ENCODE measurements at places on chromosomes 1 and 21. TPM values are rescaled to one million over a fixed set of nuclear protein-coding genes. Genes with fewer than 3 reads are reported as not detected.
A peak's percentile ranks its signal among the peaks of the same experiment; 100 is the strongest.

GCSAML gene
- not detected for total RNA-seq

DNA sequence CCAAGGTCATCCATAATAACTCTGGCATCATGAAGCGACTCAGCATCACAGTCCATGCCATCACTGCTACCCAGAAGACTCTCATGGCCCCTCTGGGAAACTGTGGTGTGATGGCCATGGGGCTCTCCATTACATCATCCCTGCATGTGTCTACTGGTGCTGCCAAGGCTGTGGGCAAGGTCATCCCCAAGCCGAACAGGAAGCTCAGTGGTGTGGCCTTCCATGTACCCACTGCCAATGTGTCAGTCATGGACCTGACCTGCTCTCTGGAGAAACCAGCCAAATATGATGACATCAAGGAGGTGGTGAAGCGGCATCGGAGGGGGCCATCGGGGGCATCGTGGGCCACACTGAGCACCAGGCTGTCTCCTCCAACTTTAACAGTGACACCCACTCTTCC, 65.1 kb upstream of the ARHGAP29 start:
- DNase-seq, result no peak

KRTAP7-1 gene
- total RNA-seq, result not detected

OR2T35 gene
- not detected for total RNA-seq

DNA sequence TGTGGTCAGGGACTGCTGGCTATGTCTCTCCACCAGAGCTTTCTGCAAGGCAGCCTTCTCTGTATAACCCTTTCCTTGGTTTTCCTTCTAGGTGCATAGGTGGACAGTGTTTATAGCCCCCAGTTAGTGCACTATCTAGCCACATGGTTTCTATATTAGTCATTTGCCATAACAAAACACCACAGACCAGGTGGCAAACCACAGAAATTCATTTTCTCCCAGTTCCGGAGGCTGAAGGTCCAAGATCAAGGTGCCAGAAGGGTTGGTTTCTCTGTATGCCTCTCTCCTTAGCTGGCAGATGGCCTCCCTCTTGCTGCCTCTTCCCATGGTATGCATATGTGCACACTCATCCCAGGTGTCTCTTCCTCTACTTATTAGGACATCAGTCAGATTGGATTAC, 106.4 kb downstream of the KAZN start:
- no peak for DNase-seq

- DNase-seq, result no peak
These were observed 9.2 kb downstream of the CHTOP start for GRCh38 chr1:153643100-153643499.

GRCh38 chr1:201009962-201010645, 13.4 kb downstream of the KIF21B start:
- DNase-seq, result no peak

GRCh38 chr1:237568955-237569354, 321.8 kb downstream of the ZP4 start:
- DNase-seq, result no peak

DNA sequence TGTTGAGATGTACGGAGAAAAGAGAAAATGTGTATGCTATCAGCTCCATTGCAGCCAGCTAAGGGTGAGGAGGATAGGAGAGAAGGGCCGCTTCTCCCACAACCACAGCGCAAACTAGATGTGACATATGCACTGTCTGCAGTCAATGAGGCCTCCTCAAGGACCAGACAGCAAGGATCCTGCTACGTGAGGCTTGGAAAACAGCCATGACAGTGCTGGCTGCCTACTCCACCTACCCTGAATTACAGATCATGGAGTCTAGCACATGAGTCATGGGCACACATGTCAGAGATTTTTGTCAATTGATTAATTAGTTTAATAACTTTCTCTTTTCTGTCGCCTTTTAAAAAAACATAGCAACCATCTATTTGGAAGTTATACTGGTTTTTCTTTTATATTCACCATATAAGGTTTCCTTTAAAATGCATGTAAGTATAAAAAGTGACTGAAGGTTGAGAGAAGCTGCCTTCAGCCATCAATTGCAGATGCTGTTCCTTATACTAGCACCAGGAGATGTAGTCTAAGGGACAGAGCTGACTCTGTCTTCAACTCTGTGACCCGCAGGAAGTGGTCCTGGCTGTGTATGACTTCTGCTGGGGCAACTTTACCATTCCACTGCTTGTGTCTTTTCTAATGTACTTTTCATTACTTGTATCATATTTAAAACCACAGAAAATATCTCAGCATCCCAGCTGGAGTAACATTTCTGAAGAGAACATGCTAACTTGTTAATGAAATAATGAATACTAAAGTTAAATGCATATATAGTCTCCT, 3.1 kb downstream of the VPS26C start:
- no peak for DNase-seq

ARHGAP30 gene
- total RNA-seq, result 2.6 TPM

DNA sequence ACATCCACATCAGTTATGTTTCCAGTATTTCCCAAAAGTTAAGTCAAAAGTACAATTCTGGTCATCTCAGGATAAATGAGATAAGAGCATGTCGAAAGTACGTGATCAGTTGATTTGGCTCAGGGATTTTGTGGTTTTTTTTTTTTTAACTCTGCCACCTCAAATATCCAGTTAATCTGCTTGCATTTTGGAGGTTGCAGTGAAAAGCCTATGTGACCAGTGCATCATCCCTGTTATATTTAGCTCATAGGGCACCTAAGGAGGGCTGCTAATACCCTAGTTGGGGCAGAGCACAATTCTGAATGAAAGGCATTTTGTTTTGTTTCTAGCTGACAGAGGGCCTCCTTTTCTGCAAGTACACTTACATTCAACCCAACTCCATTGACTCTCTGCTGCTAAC, 31.7 kb upstream of the RGS16 start:
- DNase-seq, result no peak

DNA sequence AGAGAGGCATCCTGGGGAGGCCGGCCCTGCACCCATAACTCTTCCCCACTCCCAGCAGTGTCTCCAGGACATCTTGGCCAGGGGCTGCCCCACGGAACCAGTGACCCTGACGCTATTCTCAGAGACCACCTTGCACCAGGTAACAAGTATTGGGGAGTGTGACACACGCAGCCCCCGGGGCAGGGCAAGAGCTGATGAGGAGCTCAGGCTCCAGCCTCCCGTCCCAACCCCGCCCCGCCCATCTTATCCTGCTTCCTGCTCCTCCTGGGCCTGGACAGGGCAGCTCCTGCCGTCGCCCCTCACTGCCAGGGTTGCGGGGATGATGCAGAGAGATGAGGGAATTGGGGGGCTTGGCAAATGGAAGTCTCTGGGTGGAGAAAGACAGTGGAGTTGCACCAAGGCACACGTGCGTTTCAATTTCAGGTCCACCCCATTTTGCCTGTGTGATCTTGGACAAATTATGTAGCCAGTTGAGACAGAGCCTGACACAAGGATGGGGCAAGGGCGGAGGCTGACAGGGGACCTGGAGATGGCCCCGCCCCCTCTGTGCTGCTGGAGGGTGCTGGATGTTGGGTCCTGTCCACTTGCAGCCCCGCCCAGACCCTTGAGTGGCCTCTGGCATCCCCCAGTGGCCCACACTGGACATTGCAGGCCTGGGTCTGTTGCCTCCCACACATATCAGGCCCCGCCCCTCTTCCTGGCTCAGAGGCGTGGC, 10.7 kb downstream of the CLCNKA start:
- peak; percentile 94 for DNase-seq

- no peak for DNase-seq
These were observed 30.6 kb downstream of the C2CD2 start for GRCh38 chr21:41923186-41923585.

IGSF21 gene
- 1.2 TPM for total RNA-seq

CNKSR1 gene
- 19.3 TPM for total RNA-seq

GRCh38 chr21:46538851-46539666, 65.8 kb downstream of the S100B start:
- DNase-seq, result no peak

PCP4 gene
- total RNA-seq, result 1.8 TPM

GRCh38 chr1:64624218-64624713, 120.6 kb upstream of the RAVER2 start:
- DNase-seq, result peak; percentile 50

DNA sequence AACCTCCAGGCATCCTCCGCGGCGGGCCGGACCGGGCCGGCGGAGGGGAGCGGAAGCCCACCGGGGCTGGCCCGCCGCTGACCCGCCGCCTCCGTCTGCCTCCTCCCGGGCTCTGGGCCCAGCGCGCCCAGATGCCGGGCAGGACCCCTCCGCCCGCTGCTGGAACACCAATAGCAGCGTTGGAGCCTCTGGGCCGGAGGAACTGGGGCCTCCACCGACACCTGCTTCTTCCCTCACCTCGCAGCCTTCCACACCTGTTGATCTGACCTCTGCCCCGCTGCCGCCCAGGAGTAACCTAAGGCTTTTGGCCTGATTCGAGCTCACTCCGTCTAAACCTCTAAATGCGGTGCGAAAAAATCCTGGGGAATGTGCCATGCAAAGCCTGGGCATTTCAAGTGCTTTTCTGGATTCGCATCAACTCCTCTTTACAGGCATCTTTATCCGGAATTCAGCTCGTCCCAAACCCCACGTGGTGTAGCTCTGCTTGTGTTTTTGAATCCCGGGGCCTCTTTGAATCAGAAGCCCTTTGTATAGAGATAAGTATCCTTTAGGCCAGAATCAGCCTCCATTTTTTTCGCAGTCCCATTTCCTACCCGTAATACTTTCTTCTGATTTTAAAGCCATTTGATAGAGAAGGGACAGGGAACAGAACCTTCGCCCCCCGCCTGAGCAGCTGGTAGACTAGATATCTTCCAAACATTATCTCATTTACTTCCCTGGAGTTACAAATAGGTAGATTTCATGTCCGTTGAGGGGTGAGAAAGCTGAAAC, 680 bp upstream of the CNN3 start:
- DNase-seq, result no peak

DNA sequence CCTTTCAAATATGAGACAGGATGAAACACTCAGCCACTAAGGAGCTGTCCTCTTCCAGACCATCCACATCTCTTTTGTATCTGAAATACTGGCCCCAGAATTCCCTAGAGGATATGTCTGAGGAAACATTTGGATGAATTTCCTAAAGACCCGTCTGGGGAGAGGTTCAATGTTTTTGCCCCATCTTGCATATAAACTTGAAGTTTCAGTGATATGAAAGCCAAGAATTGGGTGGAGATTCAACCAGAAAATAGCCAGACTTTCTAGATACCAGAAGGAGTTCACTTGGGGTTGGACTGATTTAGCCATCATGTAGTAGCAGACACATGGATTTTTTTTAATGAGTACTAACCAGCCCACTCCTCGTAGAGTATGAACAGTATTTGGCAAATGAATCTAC, 182.0 kb downstream of the PLPP3 start:
- no peak for DNase-seq

DNA sequence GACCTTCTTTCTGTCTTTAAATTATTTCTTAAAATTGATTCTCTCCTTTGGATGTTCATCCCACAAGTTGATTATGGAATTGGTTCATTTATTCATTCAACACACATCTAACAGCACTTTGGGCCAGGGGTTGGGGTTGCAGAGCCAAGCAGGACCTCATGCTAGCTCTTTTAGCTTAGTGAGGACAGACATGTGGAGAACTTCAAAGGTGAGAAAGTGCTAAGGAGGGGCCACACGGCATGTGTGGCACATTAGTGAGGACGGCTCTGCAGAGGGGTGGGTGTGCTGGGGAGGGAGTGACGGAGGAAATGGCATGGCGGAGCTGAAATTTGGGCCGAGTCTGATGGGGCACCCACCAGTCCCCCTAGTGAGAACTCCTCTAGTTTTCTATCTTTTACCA, 32.5 kb upstream of the VASH2 start:
- DNase-seq, result no peak

DNA sequence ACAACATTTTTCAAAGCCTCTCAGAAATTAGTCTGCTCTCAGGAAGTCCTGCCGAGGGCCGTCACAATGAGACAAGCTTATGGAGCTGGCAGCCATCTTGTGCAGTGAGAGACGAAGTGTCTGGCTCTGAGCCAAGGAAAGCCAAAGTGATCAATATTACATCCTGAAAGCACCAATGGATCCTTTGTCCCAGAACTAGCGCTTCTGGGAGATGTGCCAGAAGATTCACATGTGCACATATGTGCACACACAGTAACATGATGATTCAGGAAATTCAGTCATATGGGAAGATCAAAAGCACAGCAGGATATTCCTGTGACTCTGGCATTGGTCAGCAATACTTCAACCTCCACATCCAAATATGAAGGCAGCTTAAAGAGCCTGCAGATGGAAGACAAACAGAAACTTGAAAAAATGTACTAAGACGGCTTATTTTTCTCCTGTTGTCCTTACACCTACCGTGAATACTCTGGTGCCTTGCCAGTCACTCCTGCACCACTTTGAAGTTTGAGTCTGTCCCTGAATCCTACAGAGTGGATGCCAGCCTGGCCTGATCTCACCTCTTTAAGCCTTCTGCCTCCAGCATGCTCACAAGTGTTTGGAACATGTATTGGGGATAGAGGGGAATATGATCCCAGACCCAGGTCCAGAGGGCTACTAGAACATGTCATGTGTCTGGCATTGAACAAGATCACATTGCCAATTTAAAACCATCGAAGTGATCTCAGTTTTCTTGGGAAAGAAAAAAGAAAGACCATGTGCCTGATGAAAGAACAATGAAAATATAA, 44.5 kb upstream of the PRRX1 start:
- DNase-seq, result peak; percentile 9

GRCh38 chr1:53345996-53346813, 18.3 kb upstream of the LRP8 start:
- DNase-seq, result no peak

- no peak for DNase-seq
These were observed 95.1 kb upstream of the ATP1A1 start for GRCh38 chr1:116277840-116278540.

GRCh38 chr1:81304187-81304586, 496.5 kb upstream of the ADGRL2 start:
- DNase-seq, result no peak

OVAAL gene
- total RNA-seq, result not detected

DNA sequence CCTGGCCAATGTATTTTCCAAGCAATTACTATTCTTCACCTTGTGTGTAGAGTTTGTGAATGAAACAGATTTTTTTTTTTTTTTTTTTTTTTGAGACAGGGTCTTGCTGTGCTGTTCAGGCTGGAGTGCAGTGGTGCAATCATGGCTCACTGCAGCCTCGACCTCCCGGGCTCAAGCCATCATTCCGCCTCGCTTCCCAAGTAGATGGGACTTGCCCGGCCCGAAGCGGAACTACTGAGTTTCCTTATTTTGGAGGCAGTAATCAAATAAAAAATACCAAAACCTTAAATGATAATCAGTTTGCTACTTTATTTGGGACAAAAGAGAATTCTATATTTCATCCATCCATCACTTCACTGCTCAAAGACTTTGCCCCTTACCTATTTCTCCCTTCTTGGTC, 704 bp upstream of the BTBD8 start:
- DNase-seq, result no peak

GRCh38 chr1:21449906-21450305, 10.0 kb downstream of the NBPF3 start:
- no peak for DNase-seq

KRTAP10-5 gene
- total RNA-seq, result not detected

DNA sequence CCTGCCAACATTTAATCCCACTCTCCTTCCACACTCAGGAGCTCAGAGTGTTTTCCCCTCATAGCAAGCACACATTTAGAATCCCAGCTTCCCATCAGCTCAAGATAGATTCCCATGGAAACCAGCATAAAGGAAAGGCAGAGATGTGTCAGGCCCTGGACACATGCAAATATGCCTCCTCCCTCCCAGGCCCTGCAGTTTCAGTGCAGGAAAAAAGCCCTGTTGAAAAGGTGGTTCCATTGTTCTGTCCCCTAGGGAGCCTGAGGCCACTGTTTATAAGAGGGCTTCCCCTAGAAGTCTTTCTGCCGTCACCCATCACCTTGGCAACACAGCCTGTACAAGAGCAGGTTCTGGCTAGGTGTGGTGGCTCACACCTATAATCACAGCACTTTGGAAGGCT, 3.6 kb downstream of the CACNA1S start:
- DNase-seq, result no peak

Measured in stomach (tissue), 19 donors.